ENCODE measurements at places on chromosomes 7 and 10. TPM values are rescaled to one million over a fixed set of nuclear protein-coding genes. Genes with fewer than 3 reads are reported as not detected.

The MSMB gene
- total RNA-seq: not detected

The PON3 gene
- total RNA-seq: 45.3 TPM

The SPACDR gene
- 0.67 TPM for total RNA-seq

The ECD gene
- total RNA-seq: 26.3 TPM

The ARHGEF5 gene
- total RNA-seq: 1.6 TPM

The SPAM1 gene
- not detected for total RNA-seq

The UNC5B gene
- total RNA-seq: 1.7 TPM

The PLOD3 gene
- 89.3 TPM for total RNA-seq

The MAT1A gene
- not detected for total RNA-seq

Measured in A549 treated with ZK216348 at 1 μM for 4 hours (cell line).